ENCODE measurements at places on chromosomes 6 and 20.

DNA sequence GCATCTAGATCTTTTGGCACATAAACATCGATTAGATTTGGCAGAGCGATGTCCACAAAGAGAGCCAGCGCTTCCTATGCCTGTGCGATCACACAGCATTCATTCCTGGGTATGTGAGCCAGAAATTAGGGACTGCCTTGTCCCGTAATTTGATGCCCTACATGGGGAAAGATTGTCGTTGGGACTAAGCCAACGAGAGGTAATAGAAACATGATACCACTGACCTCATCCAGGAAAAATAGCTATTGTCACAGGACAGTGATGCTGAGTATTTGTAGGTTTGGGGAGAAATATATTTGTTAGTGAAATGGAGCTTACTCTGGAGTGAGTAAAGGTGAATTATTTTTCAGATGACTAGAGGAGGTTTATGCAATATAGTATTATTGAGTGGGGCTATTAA, 154.0 kb downstream of the TSHZ2 start:
- DNase-seq: no peak

GRCh38 chr6:133787859-133788505, 100.9 kb upstream of the TCF21 start:
- peak; percentile 23 for DNase-seq

GRCh38 chr6:27101824-27102223, 145.7 kb upstream of the PRSS16 start:
- no peak for DNase-seq

GRCh38 chr6:153096031-153096430, 35.1 kb downstream of the RGS17 start:
- no peak for DNase-seq

GRCh38 chr6:89797317-89797716, 22.3 kb downstream of the MDN1 start:
- DNase-seq: no peak
